ENCODE measurements at places on chromosomes 1 and 21.

DNA sequence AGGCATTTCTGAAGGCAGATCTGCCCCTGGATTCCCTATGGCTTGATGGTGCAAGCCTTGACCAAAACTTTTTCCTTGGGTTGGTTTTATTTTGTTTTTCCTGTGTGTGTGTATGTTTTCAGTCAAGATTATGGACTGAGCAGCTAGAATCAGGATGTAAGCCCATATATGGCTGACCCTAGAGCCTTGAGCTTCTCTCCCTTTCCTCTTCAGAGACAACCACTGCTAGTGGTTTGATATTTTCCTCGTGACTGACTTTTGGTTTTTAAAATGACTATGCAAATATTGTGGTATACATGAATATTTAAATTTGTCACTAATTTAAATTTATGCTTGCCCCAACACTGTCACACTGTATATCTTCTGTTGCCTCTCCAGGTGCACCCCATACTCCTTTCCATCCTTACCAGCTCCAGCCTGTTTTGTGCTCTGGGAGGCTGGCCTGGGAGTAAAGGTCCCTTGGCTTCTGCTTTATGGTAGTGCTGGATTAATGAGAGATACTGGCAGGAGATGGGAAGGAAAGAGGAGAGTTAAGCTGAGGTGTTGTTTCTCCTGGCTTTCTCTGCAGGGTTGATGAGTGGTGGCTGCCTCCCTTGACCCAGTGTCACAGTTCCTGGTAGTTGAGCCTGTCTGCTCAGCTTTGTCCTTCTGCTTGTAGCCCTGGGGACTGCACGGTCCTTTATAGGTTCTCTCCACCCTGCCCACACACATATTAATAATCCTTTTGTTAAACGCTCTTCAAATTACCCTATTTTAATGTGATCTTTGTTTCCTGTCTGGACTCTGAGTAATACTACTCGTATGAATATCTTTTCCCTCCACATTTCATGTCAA is 44.4 kb downstream of the RWDD3 start:
- no peak for DNase-seq

DNA sequence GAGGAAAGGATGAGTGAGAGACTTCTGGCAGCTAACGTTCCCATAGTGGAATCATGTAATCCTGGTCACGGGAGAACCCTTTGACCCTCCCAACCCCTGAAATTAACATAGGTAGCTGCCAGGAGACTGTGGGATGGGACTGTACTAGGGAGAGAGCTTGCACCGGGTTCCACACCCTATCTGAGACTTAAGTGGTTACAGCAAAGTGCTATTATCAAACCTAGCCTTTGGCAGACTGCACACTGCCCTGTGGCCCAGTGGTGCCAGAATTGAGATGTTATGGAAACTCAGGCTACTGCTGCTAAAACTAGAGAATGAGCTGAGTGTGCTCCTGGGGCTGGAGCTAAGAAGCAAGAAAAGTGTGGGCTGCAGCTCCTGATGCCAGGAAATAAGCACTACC is 79.6 kb upstream of the PDC start:
- no peak for DNase-seq

DNA sequence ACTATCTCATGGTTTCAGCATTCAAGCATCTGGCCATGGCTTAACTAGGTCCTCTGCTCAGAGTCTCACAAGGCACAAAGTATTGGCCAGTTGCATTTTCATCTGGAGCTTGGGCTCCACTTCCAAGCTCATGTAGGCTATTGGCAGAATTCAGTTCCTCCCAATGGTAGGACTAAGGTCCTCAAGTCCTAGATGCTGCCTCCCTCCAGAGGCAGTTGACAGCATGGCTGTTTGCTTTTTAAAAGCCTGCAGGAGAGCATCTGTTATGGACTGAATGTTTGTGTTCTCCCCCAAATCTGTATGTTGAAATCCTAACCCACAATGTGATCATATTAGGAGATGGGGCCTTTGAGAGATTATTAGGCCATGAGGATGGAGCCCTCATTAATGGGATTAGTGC is 38.0 kb upstream of the HLX start:
- DNase-seq: no peak

DNA sequence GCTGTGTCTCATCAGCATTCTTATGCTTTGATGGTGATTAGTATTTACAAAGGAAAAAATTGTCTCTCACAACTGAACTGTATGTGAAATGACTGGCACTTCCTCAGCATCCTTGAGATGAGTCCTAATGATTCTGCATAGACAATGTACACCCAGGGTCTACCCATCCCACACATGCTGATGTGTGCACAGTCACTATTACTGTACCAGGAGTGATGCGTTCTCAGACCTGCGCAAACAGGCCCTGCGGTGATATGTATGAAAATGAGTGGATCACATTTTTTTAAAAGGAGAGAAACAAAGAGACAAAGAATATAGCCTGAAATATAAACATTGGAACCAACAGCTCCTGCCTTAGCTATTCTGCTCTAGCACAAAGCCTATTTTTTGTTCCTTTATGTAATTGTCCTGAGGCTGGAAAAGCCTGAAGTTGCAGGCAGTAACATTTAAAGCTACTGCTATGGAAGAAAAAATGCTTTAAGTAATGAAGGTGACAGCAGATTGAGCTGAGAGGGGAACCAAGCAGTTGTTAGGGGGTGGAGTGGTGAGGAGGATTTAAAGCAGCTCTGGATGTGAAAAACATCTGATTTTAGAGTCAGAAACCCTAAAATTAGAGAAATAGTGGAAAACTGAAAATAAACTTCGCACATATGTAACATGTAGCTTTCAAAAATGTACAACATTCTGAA is 5.5 kb downstream of the RCAN1 start:
- no peak for DNase-seq

GRCh38 chr1:179002552-179003345 is 22.9 kb upstream of the FAM20B start:
- peak; percentile 57 for DNase-seq

DNA sequence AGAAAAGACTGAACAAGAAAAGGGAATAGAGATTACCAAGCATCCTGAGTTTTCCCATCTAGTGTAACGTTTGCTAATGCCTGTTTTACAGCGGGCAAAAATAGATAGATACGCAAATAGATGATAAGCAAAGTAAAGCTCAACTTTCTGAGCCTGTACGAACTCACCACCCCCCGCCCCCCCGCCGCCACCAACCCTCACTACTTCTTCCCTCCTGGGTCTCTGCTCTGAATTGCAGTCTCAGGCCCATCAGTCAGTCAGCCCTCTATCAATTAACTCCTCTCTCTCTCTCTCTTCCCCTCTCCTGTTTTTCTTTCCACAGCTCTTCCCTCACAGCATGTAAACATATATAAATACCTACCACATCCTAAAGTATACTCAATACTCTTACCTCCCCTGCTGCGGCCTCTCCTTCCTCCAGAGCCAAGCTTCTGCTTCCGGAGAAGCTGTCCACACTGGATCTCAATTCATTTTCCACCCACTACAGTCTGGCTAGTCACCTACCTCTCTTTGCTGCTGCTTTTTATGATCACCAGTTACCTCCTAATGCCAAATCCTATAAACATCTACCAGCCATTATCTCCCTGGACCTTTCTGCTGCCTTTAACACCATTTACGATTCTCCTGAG is 64.6 kb downstream of the CAPN2 start:
- DNase-seq: no peak

GRCh38 chr1:115307661-115308060 is 30.4 kb downstream of the NGF start:
- DNase-seq: no peak

DNA sequence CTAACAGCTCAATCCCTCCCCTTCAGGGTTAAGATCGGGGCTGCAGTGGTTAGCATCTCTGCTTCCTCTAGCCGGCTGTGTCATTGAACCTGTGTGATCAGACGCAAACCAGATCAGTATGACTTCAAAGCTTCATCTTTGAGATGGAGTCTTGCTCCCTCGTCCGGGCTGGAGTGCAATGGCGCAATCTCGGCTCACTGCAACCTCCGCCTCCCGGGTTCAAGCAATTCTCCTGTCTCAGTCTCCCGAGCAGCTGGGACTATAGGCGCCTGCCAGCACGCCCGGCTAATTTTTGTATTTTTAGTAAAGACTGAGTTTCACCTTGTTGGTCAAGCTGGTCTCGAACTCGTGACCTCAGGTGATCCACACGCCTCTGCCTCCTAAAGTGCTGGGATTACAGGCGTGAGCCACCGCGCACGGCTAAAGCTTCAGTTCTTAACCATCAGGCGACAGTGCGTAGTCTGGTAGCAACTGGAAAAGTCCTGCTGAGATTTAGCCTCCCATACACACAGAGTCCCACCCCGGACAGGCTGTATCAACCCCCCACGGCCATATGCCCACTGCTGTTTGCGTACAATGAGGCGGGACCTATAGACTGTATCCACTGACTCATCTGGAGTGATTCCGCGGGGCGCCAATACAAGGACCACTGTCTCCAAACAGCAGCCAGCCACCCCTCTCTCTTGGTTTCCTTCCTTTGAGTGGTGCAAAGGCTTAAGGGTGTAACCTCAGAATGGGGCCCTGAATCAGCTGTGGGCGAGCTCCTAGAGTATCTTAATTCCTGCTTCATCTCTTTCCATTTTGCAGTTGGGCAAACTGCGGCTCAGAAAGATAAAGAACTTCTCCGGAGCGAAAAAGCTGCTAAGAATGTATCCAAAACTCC is 23.3 kb downstream of the CELA3A start:
- no peak for DNase-seq

All from stimulated activated CD8-positive, alpha-beta memory T cell treated with anti-CD3 and anti-CD28 coated beads, Interleukin-15, amount 100 ng/mL, for 24 hours (primary cell).